ENCODE measurements at places on chromosomes 7 and 10.

DNA sequence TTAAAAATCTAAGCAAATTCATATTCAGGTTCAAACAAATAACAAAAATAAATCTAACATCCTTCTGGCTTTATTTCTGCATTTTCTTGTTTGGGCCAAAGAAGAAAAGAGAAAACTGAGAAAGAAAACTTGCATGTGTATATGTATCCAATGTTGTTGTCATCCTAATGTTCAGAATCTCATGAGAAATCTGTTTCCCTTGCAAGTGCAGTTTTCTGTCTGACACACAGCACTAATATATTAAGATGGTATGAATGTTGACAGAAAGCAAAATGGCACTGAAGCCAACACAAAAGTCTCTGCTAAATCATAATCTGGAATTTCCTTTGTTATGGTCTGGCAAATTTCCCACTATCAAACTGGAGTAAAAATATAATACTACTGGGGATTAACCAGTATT lies 235.9 kb downstream of the HGF start:
- DNase-seq = no peak

DNA sequence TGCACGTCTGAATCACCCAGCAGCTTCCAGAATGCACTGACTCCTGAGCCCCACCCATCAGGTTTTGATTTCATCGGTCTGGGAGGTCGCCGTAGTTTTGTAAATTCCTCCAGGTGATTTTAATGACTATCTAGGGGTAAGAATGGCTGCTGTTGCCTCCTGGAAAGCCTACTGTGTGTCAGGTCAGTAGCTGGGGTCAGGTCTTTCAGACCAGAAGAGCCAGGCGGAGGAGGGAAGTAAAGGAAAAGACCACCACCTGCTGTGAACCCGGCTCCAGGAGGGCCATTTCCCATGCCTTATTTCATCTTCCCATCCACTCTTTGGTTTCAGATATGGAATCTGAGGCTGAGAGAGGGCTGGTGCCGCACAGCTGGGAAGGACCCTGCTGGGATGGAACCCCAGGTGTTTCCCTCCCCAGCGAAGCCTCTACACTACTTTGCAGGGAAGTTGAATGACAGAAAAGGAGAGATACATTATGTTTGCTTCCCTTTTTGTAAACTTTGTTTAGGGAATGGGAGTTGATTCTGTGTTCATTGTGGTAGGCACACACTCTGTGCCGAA lies 19.8 kb downstream of the ADAMTS14 start:
- DNase-seq = no peak

GRCh38 chr7:150959739-150960734 lies 18.1 kb downstream of the KCNH2 start:
- DNase-seq = no peak

DNA sequence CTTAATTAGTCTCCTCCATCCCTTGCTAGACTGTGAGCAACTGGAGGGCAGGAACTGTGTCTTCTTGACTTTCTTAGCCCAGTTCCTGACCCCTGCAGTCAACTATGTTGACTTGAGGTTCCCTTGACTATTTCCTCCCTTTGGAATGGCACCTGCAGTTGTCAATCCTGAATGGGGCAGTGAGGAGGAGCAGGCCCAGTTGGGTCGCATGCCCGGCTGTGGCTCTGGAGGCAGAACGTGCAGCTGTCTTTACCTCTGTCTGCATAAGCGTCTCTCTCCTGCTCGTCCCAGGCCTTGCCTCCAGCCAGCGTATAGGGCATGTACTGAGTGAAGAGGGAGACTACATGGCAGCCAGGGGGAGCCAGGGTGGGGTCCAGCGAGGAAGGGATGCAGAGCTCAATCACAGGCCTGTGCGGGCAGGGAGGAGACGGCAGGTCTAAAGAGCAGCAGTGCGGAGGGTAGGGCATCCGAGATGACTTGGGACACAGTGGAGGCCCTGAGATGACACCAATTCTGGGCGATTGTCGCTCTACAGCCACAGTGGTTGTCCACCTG lies 26.8 kb downstream of the PYROXD2 start:
- DNase-seq = no peak

DNA sequence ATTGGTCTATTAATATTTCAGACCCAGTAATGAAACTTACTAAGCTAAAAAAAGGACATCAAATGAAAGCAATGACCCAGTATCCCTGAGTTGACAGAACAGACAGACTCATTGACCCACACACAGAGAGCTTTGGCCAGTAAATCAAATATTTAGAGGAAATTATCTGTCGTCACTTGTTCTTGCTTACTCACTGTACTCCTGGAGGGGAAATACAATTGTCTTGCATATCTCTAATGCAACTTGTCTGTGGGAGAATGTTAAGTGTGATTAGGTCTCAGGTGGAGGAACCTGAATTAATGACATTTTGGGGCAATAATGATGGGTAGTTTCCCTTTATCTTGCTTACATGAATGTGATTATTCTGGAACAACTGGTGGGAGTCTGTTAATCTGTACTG lies 80.4 kb downstream of the CUBN start:
- DNase-seq = no peak

DNA sequence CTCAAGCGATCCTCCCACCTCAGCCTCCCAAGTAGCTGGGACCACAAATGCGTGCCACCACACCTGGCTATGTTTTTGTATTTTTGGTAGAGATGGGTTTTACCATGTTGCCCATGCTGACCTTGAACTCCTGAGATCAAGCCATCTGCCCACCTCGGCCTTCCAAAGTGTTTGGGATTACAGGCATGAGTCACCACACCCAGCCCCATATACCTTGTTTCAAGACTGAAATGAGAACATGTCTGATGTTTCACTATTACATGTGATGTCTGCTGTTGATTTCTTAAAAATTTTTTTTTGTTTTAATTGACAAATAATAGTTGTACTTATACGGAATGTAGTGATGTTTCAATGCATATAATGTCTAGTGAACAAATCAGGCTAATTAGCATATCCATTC lies 14.5 kb downstream of the KLHL7 start:
- DNase-seq = no peak

DNA sequence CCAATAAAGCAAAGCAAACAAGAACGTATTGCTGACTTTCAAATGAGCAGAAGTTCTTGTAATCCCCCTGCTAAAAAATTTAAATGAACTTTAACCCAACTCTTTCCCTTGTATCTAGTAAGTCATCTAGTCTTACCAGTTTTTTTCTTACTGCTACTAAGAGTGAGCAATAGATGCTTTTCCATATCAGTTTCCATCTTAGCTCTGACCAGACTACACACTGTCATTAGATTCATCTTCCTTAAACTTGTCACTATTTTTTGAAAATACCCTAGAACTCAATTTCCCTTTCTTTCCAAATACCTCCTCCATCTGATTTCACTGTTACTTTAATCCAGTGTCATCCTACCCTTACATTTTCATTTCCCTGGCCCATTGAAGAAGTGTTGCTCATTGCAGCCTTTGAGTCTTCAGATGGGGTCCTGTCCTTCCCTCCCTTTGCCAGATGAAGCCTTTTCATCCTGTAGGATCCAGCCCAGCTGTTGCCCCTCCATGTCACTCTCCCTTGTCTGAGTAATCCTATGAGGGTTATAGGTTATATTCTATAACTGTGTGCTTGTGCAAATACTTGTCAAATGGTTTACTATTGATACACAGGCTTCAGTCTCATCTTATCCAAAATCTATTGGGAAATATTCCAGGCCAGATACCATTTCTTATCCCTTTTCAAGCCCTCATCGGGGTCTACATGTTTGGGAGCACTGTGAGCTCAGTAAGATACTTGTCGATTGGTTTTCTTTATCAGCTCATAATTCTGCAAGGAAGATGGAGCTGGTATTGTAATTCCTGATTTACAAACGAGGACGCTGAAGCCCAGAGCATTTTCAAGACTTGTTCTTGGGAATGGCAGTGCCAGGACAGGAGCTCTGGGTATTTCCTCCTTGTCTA lies 51.5 kb upstream of the ITGB1 start:
- DNase-seq = no peak

DNA sequence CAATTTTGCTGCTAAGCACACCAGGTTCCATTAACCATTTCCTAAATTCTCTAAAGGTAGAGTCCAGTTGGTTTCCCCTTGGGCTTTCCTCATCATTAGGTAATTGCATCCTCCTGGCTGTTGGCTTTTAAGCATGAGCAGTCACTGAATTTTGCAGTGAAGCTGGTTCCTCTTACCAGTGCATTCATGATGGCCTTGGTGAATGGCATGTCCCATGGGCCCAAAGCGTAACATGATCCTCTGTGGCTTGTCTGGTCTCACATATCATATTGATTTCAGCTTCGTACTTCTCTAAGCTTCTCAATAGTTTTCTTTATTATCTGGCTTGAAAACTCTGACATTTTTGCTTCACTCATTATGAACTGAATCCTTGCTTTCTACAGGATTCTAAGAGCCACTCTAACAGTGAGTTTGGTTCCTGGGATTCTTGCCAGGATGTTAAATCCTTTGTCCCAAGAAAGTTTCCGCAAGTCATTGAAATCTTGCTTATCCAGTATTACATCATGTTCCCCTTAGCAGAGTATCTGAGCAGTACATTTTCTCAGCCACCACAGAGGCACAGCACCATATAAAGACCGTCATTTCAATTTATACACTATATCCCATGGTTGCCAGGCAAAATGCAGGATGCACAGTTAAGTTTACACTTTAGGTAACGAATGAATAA lies 134.2 kb downstream of the PTN start:
- DNase-seq = peak; percentile 53

DNA sequence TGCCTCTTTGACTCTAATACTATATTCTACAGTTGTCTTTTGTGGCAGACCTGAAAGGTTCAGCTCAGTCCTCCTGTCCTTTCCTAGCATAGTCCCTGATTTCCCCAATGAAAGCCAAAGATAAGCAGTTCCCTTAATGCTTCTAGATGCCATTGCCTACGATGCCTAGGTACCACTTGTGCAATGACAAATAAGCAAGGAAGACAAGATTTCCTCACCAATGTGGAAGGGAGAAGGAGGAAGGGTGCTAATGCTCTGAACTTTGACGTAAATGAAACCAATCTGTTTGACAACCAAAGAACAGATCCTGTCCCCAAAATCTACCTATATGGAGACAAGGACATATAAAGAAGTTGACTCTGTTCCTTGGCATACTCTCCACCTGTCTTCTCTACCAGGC lies 393.3 kb downstream of the KCNMA1 start:
- no peak for DNase-seq

DNA sequence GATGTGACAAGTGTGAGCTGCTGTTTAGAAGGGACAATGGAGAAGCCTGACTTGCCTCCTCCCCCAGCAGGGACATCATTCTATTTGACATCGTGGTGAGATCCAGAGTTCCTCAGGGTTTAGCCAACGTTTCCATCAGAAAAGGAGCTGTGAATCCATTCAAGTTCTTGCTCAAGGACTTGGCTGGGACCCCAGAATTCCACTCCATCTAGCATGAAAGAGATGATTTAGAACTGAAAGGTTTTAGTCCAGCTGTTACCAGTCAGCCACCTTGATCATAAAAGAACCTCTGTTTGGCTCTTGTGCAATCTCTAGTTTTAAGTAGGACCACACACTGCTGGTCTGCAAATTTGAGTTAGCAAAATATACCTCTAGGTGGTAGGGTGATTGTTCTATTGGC lies 337.6 kb downstream of the FRMD4A start:
- peak; percentile 82 for DNase-seq
